Stimulated activated CD4-positive, alpha-beta T cell treated with anti-CD3 and anti-CD28 coated beads, Interleukin-12 subunit alpha, Interleukin-12 subunit beta, amount 100 ng/mL, for 48 hours (primary cell): ENCODE measurements at places on chromosomes 6 and 20.

- no peak for DNase-seq
Observed at GRCh38 chr20:36574366-36575135, 1.2 kb downstream of the TGIF2 start.

DNA sequence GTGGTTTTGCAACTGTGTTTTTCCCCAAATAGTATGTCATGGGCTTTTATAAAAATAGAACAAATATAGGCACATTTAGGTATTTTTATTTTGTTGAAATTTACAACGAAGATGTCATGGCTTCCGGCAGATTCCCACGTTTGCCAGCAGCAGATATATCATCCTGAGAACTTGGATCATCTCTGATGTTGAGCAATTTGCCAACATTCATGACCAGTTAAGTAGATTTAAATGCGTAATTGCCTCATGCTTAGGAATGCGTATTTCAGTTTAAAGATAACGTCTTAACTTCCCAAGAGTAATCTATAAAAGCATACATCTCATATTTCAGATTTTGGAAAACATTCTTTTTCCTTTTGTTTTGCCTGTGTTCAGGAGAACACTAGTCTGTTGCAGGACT lies 457.8 kb downstream of the QKI start:
- no peak for DNase-seq

DNA sequence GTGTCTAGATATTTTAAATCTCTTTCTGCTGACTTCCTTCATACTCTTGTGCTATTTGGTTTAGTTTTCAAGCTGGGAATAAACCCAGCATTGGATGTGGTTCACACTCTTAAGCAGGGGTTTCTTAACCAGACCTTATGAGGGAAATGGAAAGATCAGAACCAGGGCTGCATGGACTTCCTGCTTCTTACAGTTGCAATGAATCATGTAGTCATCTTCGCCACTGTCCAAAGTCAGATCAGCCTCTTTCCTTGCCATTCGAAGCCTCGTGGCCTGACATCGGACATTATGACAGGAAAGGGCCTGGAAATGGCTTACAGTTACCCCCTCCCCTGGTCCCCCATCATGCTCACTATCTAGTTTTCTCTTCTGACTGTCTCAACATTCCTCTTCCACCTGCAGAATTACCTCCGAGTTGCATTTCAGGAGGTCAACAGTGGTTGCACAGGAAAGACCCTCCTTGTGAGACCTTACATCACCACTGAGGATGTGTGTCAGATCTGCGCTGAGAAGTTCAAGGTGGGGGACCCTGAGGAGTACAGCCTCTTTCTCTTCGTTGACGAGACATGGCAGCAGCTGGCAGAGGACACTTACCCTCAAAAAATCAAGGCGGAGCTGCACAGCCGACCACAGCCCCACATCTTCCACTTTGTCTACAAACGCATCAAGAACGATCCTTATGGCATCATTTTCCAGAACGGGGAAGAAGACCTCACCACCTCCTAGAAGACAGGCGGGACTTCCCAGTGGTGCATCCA lies 16.8 kb upstream of the NAA20 start:
- DNase-seq, result no peak

DNA sequence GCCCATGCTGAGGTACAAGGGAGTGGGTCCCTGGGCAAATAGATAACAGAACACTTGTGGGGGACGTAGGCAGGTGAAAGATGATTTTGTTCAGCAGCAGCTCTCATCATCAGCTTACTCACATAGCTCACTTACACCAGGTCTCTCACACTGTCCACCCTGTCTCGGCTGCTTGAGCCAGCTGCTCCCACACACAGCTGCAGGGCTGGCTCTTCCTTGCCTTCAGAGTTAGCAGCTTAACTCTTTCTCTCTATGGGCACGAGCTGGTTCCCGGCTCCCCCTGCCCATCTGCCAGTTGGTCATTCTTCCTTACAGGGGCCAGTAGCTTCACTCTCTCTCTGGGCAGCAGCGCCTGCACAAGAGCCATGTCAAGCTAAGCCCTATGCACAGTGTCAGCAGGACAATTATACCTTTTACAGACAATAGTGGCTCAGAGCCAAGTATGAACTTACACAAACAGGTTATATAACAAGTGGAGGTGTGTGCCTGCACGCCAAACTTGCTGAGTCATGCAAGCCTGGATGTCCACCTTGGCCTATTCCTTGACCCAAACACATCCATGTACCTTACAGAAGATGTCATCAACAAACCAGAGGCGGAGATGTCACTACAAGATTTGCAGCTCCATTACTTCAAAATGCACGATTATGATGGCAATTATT lies 18.7 kb downstream of the ZNF391 start:
- no peak for DNase-seq

- no peak for DNase-seq
Observed at GRCh38 chr6:133548423-133549159, 307.4 kb downstream of the EYA4 start.

DNA sequence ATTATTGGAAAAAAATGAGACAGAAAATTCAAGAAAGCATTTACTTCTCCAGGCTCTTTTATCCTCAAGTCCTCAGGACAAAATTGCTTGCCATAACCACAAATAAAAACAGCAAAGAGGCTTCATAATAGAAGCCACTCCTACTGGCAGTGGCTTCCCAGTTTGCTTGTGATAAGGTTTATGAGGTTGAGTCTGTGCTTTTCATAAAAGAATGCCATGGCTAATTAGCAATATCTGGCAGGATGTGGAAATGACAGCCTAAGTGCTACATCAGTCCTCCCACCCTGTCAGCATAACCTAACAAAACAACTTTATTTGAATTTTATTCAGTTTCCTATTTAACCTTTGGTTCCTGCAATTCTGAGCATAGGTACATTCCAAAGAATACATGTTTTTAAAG lies 80.9 kb upstream of the HTR1E start:
- no peak for DNase-seq

DNA sequence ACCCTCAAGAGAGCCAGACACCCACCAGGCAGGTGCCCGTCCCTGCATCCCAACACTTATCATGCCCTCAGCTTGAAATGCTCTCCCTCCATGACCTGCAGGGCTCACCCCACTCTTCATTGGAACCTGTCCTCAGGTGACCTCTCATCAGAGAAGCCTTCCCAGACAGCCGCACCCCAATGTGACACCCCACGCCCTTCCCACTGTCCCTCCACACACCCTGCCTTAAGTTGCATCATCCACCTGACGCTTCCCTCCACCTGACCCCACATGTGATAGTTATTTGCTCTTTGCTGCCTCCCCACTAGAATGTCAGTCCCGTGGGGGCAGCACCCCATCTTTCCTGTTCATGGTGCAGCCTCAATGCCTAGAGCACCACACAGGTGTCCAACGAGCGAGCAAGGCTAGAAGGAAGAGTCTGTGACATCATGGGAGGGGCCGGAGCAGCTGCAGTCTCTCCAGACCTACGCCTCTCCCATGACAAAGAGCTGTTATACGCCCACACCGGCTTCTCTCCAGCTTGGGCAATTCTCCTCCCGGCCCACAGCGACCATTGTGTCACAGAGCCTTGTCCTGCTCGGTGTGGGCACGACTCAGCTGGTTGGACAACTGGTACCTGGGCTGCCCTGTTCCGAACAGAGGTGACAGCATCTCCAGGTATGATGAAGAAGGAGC lies 58.2 kb downstream of the NFATC2 start:
- DNase-seq, result no peak

- DNase-seq, result peak; percentile 10
Observed at GRCh38 chr6:89239338-89239737, 22.2 kb upstream of the GABRR1 start.

GRCh38 chr6:166444446-166444845 lies 61.7 kb upstream of the MPC1 start:
- no peak for DNase-seq

DNA sequence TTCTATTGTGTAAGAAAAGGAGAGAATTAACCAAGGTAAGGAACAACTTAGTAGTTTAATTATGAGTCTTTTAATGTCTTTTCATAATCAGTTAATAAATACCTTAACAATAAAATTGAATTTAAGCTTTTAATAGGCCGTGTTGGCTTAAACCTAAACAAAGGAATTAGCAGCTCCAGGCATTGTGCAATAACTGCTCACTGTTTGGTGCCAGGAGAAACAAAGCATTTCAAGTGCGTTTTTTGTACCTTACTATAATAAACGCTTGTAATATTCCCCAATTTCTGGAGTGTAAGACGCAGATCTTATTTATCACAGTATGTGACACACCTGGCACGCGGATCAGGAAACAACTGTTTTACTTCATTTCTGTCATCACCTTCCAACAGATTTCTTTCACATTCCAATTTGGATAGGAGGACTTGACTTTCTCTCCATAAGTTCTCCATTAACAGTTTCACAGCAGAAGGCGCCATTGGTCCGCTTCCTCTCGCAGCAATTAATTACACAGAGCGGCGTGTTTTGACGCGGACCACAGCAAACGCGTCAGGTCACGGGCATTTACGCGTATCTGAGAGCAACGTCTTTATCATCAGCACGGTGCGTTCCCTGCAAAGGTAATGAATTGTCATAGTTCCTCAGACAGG lies 335.8 kb upstream of the NT5E start:
- DNase-seq, result no peak

- no peak for DNase-seq
Observed at GRCh38 chr6:168634541-168635328, 193.8 kb downstream of the SMOC2 start.

- no peak for DNase-seq
Observed at GRCh38 chr20:49460916-49461315, 21.6 kb downstream of the KCNB1 start.

GRCh38 chr6:129513471-129513870 lies 196.5 kb downstream of the ARHGAP18 start:
- no peak for DNase-seq

- no peak for DNase-seq
Observed at GRCh38 chr6:31568537-31568961, 3.5 kb upstream of the LTA start.

DNA sequence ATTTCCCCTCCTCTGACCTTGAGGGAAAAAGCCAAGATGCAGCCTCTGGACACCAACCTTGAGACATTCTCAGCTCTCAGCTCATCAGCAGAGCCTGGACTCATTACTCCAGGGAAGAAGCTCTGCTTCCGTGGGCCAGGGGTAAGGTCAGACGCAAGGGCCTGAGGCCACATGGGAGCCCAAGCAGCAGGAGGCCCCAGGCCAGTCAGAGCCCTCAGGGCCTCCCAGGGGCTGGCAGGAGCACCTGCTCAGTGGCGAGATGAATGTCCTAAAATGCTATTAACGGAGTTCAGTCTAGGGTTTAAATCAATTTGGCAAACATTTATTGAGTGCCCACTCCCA lies 208.6 kb downstream of the ERMARD start:
- no peak for DNase-seq

DNA sequence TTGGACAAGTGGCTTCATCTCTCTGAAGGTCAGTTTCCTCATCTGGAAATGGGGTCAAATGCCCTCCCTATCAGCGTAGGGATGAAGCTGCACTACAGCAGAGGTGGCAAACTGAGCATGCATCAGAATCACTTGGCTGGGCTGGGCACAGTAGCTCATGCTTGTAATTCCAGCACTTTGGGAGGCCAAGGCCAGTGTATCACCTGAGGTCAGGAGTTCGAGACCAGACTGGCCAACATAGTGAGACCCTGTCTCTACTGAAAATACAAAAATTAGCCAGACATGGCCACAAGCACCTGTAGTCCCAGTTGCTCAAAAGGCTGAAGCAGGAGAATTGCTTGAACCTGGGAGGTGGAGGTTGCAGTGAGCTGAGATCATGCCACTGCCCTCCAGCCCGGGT lies 6.7 kb upstream of the MMP9 start:
- no peak for DNase-seq

DNA sequence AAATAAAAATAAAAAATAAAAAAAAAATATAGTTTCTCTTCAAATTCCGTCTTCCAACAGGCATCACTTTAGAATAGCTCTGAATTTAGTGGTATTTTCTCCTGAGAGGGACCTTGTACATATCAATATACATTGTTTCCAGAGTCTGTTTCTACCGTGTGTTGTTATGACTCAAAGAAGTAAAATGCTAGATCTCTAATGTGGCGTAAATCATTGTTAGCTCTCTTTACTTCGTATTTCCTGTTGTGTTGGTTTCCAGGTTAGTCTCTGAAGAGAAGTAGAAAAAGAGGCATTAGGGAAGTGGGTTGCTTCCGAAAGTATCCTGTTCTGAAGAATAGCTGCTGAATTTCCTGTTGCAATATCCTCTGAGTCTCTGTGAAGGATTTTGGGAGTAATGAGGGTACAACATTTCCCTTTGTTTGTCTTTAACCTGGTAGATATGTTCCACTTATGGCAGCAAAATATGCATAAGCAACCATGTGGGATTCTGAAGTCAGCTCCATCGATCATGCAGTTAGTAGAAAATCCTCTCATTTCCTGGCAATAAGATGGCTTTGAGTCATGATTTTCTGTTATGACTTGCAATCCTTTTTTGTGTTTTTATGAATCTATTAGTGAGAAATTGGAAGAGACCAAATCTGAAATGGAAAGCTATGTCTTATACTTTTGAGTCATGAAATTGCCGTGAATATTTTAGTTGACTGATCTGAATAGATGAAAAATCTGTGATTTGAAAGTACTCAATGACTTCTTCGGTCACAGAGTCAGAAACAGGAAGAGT lies 42.0 kb upstream of the MCHR2 start:
- DNase-seq, result no peak
